ENCODE measurements at places on chromosomes 11 and 22.

GRCh38 chr11:12235553-12235946 lies 125.2 kb downstream of the MICAL2 start:
- DNase-seq = no peak

GRCh38 chr22:46121523-46122287 lies 28.6 kb upstream of the PPARA start:
- no peak for DNase-seq

- peak; percentile 75 for DNase-seq
Observed at GRCh38 chr11:121059605-121060004, 35.7 kb downstream of the TBCEL start.

- DNase-seq = no peak
Observed at GRCh38 chr11:57793351-57794115, 31.9 kb downstream of the CTNND1 start.

DNA sequence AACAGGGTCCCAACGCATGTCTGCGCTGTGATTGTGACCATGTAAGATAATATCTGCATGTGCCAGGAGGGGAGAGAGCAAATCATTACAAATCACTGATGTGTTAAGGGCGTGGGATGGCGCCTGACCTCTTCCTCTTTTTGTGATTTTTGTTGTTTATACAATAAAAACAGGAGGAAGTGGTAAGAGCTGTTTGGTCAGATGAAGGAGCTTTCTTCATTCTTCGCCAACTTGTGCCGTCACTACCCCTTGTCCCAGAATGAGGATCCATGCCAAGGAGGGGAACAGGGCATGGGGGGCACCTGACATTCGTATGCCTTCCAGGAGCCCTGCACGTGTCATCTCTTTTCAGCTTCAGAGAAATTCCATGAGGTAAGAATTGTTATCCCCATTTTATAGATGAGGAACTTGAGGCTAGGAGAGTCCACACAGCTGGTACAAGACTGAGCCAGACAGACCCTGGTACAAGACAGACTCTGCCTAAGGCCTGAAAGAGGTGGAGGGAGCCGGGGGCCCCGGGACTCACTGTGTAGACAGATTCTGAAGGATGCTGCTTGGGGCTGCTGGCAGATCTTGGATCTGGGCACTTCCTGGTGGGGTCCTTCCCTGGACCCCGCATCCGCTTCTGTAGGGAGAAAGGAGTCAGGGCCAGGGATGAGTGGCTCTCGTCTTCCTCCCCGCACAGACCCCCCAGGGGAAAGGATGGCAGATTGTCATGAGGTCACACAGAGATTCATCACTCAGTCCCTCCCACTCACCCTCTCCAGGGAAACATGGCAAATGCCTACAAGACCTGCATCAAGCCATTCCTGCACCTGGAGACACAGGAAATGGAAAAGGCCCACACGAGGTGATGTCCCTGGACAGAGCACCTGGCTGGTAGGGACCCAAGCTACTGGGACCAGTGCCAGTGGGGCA lies 34.6 kb downstream of the NFAM1 start:
- DNase-seq = peak; percentile 42
